Stimulated activated CD8-positive, alpha-beta memory T cell treated with anti-CD3 and anti-CD28 coated beads, Interleukin-15, amount 100 ng/mL, for 24 hours (primary cell): ENCODE measurements at places on chromosomes 4 and X.
A peak's percentile ranks its signal among the peaks of the same experiment; 100 is the strongest.

GRCh38 chr4:150581056-150581605 lies 820 bp upstream of the MAB21L2 start:
- DNase-seq: no peak

DNA sequence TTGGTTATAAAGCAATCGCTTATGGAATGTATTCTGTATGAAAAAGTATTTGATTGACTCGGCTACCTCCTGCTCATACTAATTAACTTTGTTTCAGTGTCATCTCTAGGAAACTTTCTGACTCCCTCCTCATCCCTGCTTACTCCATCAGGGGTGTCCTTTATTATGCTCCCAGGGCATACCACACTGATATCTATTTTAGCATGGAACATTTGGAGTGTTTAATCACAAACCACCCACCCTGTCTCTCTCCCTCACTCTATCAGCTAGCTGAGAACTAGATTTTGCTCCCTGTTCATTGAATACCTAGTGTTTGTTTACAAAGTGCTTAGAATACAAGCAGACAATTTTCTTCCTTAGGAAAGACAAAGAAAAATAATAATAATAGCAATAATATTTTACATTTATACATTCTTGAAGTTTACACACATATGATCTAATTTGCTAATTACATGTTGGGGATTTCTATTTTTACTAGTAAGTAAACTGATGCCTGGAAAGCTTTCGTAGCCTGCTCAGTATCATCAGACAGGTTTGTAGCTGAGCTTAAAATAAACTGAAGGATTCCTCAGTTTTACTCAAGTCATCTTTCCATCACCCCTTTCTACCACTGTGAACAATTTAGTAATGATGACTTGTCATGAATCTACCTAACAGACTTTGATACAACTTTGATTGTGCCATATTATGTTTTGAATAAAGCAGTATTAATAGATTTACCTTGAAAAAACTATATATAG lies 811.4 kb upstream of the HS3ST1 start:
- no peak for DNase-seq

GRCh38 chr4:10196191-10196590 lies 79.6 kb upstream of the WDR1 start:
- DNase-seq: no peak

DNA sequence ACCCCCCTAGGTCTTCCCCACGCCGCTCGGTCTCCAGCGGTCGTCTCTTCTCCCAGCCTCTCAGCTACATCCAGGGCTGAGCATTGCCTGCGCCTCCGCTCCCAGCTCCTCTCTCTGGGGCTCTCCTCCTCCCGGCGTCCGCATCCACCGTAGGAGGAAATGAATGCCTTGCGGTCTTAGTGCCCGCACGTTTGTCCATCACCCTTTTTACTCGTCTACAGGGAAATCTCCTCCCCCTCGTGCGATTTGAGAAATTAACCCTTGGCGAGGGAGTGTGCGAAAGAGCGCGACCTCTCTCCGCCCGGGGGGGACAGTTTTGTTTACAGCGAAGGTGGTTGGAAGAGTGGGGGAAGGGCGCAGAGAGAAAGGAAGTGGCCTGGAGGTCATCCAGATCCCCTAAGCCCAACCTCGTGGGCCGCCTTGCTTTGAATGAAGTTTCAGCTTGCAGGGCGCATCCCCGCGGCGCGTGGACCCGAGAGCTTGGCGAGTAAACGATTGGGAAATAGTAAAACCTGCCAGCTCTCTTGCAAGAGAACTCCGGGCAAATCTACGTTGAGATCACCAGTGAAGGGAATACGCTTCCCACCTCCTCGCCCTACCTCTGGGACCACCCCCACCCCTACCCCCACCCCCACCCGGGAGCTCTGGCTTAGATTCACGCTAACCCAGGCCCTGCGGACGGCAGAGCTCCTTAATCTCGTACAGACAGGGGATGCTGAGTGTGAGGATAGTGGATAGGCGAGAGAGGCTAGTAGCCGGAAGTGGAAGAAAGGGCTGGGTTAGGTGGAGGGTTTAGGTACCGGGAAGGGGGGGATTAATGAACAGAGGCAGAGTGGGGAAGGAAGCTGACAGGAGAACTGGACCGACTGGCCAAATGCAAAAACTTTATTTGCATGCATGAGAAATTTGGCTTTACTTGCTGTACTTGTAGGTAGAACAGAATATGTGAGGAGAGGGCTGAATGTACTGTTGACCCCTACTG lies at the start of gene ELOVL6:
Gene ELOVL6 (minus strand): TSS at position 181 of the 982 bp plus-strand sequence. CDS start 280 bp downstream, outside the sequence.
- peak; percentile 7 for DNase-seq
